Fibroblast of skin of scalp (primary cell): ENCODE measurements at places on chromosomes 5 and 9.

GRCh38 chr9:137645211-137645610, 26.4 kb downstream of the EHMT1 start:
- DNase-seq, result no peak

GRCh38 chr5:107869438-107870115, 198.8 kb upstream of the EFNA5 start:
- peak; percentile 80 for DNase-seq

- no peak for DNase-seq
These were observed 569.8 kb downstream of the TLE1 start for GRCh38 chr9:81119591-81119990.

GRCh38 chr5:89452081-89452480, 569.1 kb upstream of the MEF2C start:
- no peak for DNase-seq

DNA sequence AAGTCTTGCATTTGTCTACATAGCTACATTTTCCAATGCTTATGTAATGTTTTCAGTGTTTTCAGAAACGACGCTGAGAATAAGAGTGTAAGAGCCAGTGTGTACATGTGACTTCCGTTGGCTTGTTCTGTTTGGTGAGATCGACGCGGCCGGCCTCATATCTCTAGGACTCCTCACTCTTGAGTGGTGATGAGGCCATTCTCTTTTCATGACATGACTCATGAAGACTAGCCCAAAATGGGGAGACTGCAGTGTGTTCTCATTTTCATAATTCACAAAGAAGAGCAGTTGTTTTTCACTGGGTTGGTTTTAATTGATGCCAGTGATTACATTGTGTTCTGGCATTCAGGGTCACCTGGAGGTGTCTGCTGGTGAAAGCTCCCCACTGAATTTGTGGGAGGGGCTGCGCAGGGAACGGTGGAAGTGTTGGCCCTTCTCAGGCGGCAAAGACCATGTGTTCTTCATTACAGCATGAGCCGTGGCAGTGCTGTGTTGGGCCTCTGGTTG, 131.5 kb upstream of the OTULINL start:
- DNase-seq, result peak; percentile 98

DNA sequence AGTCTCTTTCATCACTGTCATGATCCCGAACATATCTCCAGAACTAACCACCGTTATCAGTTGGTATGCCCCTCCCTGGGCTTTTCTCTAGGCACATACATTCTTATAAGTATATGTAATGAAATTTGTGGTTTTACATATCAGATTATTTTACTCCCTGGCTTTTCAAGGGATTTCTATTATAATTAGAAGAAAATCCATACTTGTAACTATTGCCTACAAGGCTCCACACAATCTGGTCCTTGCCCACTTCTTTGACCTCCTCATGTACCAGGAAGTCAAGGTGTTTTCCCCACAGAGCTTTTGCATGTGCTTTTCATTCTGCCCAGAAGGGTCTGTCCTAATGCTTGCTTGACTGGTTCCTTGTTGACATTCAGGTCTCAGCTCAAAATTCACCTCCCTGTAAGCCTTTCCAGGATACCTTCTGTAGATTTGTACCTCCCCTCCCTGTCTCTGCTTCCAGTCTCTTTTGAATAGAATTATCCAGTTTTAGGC, 33.6 kb upstream of the HSD17B4 start:
- no peak for DNase-seq

- DNase-seq, result peak; percentile 58
These were observed 102.5 kb upstream of the GABRP start for GRCh38 chr5:170681013-170681433.

GRCh38 chr5:33312571-33313549, 127.9 kb upstream of the TARS1 start:
- DNase-seq, result peak; percentile 85

DNA sequence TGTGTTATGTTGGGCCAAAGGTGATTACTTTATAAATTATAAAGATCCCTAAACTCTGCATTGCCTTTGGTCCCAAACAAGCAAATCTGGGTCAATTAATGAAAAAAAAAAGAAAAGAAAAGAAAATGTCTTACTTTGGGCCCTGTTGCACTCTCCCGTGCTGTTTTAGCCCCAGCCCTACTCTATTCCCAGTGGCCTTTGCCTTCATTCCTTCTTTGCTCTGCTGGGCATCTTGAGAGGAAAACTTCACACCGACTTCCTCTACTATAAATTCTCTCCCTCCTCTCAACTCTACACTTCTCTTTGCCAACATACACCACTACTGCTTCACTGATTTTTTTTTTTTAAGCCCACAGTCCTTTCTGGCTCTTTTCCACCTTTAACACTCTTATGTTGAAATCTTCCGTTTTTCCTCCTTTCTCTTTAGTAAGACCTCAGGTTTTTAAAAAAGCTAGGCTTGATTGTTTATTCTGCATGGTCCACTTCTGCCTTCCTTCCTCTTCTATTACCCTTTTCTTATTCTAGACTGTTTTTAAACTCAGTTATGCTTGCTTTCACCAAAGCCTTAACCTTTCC, 4.5 kb upstream of the MSMP start:
- DNase-seq, result no peak

GRCh38 chr9:113558632-113559502, 95.3 kb downstream of the RGS3 start:
- peak; percentile 21 for DNase-seq

GRCh38 chr5:168941901-168942300, 359.0 kb downstream of the SLIT3 start:
- DNase-seq, result peak; percentile 13

DNA sequence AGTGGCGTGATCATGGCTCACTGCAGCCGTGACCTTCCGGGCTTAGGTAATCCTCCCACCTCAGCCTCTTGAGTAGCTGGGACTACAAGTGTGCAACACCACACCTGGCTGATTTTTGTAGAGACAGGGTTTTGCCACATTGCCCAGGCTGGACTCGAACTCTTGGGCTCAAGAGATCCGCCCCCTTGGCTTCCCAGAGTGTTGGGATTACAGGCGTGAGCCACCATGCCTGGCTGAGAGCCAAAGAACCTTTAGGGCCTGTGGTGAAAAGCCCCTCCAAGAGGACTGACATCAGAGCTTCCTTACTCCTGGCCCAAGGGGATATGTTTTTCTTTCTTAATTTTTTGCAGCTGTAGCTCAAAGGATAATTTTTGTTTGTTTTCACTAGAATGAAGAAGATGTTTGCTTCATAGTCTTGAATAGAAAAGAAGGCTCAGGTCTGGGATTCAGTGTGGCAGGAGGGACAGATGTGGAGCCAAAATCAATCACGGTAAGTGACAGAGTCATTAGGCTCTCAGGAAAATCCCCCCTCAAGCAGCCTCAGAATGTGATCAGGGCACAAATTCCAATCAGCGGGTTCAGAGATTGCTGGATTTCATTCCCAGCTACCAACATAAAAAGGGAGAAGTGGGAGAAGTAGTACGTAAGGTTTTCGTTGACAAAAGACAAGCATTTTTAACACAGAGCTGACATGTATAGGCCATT, 77.1 kb downstream of the GOLPH3 start:
- peak; percentile 71 for DNase-seq

- DNase-seq, result peak; percentile 77
These were observed 59.7 kb upstream of the GARNL3 start for GRCh38 chr9:127204771-127205470.

GRCh38 chr9:61634192-61634591, 444.4 kb downstream of the SPATA31A7 start:
- DNase-seq, result no peak

DNA sequence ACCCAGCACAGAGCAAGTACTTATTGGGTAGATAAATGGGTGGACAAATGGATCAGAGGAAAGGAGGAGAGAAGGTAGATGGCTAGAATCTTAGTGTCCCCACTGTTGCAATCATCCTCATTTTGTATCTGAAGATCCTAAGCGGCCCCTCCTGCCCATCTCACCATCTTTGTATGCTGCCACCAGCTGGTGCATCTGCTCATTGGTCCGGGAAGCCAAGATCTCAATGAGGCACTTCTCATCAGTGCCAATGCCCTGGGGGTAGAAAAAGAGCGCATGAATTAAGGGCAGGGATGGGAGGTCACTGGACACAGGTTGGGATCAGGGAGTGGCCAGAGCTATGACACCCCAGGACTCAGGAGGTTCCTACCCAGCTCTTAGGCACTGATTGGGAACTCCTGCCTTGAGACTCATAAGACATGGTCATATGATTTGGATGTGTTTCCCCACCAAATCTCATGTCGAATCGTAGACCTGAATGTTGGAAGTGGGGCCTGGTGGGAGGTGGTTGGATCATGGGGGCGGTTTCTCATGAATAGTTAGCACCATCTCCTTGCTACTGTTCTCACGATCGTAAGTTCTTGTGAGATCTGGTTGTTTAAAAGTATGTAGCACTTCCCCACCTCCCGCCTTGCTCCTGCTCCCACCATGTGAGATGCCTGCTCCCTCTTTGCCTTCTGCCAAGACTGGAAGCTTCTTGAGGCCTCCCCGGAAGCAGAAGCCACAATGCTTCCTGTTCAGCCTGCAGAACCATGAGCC, 20.3 kb downstream of the ANXA6 start:
- DNase-seq, result no peak

DNA sequence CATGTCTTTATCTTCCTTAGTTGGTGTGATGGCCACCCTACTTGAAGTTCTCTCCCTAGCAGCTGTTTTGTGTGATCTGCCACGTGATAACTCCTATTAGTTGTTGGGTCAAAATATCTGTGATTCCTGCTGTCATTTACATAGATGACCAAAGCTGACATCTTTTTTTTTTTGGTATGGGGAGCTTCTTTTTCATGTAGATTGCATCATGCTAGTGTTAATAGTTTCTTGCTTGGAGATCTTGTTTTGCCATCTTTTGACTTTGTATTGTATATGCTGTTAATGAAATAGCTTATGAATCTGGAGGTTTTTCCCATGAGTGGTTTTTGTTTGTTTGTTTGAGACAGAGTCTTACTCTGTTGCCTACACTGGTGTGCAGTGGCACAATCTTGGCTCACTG, 243.8 kb downstream of the KDM4C start:
- peak; percentile 3 for DNase-seq

GRCh38 chr5:173774271-173774761, 113.8 kb upstream of the CPEB4 start:
- no peak for DNase-seq

DNA sequence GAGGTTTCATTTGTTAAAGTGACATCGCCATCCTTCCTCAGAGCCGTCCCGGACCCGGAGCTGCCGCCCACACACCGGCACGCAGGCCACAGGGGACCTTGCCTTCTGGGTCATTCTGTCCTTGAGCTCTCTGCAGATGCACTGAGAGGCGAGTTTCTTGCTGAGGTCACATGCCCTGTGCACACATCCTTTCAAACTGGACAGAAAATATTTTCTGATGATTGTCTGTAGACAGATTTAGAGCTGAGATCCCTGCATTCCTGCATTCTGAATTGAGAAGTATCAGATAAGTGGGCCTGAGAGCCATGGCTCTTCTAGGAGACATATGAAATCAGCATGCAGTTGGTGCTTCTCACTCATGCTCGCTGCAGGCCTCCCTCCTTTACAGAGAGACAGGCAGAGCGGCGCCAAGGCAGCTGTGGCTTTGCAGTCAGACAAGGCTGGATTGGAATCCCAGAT, 25.4 kb downstream of the BOD1 start:
- DNase-seq, result no peak

DNA sequence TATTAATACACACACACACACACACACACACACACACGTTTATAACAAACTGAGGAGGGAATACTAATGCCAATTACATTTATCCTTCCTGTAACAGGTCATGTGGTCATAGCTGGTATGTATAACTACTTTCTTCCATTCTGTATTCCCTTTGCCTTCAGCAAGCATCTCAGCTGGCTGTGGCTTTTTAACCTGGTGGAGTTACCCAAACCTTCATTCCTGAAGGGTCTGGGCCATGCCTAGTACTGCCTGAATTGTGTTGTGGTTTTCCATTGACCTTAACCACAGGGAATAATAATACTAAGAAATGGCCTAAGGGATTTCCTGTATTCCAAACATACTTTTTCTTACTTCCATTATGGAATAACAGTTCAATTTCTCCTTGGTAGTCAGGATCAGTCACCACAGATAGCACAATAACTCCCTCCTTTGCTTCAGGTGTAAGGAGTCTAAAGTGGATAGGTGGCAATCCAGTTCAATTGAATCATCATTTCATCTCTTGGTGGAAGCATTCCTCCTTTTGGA, 222.2 kb upstream of the MEF2C start:
- peak; percentile 17 for DNase-seq

DNA sequence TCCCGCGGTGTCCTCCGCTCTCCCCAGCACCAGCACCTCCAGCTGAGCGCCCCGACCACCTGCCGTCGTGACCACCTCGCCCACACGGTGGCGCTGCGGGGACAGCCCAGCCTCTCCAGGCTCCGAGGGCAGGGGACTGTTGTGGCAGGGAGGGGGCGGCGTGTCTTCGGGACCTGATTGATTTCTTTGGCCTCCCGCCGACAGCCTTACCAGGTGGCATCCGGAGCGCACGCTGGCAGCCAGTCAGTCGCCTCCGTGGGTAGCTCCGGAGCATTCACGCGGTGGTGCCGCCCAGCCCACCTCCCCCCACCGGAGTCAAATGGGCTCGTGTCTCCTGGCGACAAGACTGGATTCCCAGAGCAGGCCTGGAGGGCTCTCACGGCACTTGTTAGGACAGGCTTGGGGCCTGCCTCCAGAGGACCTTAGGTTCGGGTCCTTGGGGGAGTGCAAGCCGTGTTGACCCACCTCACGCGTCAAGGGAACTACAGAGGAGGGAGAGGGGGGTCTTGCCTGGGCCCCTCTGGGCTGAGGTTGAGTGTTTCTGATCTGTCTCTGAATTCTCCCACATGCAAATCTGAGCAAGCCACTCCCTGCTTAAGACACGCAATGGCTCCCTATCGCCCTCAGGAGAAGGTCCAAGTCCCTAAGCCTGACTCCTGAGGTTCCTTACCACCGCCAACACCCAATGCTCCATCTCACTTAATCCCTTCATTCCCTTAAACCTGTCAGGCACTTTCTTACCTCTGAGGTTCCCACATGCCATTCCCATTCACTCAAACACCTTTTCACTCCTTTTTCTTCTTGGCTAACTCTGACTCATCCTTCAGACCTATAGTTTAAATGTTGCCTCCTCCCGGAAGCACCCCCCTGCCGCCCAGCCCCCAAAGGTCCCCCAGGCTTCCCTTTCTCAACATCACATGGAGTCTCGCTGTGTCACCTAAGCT, 51.2 kb upstream of the GGTA1 start:
- peak; percentile 66 for DNase-seq

DNA sequence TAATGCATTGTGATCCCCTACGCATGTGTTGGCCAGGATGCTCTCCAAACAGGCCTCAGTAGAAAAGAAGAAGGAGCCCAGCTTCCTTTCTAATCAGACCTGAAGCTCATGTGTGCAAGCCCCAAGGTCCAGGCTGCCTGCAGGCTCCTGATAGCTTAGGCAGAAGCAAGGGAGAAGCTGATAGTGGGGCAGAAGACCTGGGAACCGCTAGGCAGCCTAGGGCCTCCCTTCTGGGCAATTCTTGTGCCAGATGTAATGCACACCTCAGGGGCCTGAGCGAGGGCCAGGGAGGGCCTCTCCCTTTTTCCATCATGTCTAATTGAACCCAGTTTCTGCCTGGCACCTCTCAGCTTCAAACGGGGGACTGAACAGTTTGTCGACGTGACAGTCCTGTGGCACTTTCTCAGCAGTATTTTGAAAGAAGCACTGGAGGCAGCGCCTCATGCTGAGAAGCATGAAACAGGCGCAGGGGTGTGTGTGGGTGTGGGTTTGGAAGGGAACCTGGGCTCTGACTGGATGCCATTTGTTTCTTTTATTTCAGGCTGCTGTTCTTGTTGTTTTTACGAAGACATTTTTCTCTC, 212.8 kb downstream of the PIK3R1 start:
- DNase-seq, result no peak
